Nephron progenitor cell (in vitro differentiated cells): ENCODE measurements at places on chromosomes 4 and X.

DNA sequence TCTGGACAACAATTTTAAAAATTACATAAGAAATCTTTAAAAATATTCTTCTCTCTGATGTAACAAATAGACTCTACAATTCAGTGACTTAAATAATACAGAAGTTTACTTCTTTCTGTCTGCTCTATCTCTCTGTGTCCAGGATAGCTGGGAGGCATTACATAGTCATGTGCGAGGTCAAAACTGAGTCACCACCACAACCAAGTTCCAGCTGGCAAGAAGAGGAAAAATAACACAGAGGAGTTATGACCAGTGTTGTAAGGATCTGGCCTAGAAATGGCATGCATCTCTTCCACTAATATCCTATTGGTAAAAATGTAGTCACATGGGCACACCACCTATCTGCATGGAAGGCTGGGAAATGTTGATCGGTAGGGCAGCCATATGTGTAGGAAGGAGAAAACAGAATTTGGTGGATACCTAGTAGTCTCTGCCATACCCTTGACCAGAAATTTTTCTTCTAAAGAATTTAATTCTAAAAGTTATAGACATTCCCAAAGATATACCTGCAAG lies 39.4 kb upstream of the WDFY3 start:
- no peaks in the 10 kb centered on the region for H3K4me1 ChIP-seq
- DNase-seq: no peak
- H3K4me3 ChIP-seq: no peak overlapping the region
- H3K27me3 ChIP-seq: no peaks in the 10 kb centered on the region

DNA sequence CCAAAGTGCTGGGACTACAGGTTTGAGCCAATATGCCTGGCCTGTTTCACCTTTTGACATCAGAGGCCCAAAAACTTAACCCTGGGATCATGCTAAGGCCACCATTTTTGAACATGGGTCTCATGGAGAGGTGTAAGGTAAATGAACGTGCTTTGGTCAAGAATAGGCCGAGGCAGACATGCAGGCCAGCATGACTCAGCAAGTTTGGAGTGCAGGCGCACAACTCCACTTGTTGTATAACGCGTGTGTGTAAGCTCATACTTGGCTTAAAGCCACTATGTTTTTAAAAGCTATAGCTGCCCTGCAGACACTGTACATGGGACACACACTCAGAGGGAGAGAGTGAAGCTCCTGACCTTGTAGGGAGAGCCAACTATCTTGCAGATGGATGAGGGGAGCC lies 43.8 kb upstream of the HPSE start:
- H3K36me3 ChIP-seq: peaks cover 4% of the 10 kb centered on the region
- DNase-seq: no peak
- no peaks in the 10 kb centered on the region for H3K4me1 ChIP-seq

GRCh38 chrX:118904218-118904617 lies 70.2 kb upstream of the LONRF3 start:
- H3K27me3 ChIP-seq: peaks cover 35% of the 10 kb centered on the region
- no peaks in the 10 kb centered on the region for H3K36me3 ChIP-seq
- no peak for DNase-seq
- no peaks in the 10 kb centered on the region for H3K4me1 ChIP-seq

DNA sequence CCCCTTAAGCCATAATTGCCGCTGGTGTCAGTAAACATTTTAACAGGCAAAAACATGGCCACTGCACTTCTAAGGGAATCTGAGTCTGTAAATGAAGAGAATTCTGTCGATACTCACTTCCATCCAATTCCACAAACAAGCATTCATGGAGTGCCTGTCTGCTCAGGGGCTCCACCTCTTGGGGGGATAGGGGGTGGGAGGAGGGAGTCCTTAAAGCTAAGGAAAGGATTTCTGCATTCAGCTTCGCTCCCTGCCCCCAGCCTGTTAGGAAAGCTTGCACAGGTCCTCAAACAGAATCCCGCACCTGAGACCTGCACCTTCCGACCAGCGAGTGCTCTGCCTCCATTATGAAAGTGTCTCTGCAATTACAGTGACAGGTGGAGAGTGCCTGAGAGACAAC lies 130.2 kb upstream of the KIT start:
- H3K36me3 ChIP-seq: no peaks in the 10 kb centered on the region
- no peak overlapping the region for H3K4me3 ChIP-seq
- no peak overlapping the region for H3K27ac ChIP-seq
- H3K4me1 ChIP-seq: peaks cover 6% of the 10 kb centered on the region
- no peak for DNase-seq
- peaks cover 26% of the 10 kb centered on the region for H3K27me3 ChIP-seq

DNA sequence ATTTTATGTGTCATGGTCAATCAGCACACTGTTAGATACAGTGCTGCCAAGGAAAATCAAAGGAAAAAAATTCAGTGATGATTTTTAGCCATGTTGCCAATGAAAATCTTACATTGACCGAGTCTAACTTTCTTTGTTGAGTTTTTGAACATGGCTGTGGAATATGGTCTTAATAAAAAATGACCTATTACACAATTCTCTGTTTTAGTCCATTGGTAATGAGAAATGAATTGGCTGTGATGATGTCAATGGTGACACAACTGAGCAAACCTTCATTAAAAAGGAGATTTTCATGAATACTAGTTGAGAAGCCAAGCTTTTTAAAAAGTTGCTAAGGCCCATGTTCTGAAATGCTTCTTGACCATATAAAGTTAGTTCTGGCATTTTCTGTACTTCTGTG lies 225.9 kb upstream of the GYPA start:
- no peak overlapping the region for H3K27ac ChIP-seq
- H3K36me3 ChIP-seq: no peaks in the 10 kb centered on the region
- no peaks in the 10 kb centered on the region for H3K4me1 ChIP-seq
- H3K27me3 ChIP-seq: peaks cover 3% of the 10 kb centered on the region
- H3K4me3 ChIP-seq: no peak overlapping the region
- DNase-seq: no peak

- no peak overlapping the region for H3K4me3 ChIP-seq
- H3K4me1 ChIP-seq: no peaks in the 10 kb centered on the region
- peaks cover 10% of the 10 kb centered on the region for H3K27me3 ChIP-seq
- H3K27ac ChIP-seq: no peak overlapping the region
- no peak for DNase-seq
These were observed 92.8 kb upstream of the HSD17B10 start for GRCh38 chrX:53526999-53527398.

- peaks cover 18% of the 10 kb centered on the region for H3K36me3 ChIP-seq
- H3K27ac ChIP-seq: no peak overlapping the region
- no peak overlapping the region for H3K4me3 ChIP-seq
These were observed 15.1 kb downstream of the LAMP2 start for GRCh38 chrX:120453985-120454384.
